Hepatic stellate cell (primary cell): ENCODE measurements at places on chromosomes 4 and X.

DNA sequence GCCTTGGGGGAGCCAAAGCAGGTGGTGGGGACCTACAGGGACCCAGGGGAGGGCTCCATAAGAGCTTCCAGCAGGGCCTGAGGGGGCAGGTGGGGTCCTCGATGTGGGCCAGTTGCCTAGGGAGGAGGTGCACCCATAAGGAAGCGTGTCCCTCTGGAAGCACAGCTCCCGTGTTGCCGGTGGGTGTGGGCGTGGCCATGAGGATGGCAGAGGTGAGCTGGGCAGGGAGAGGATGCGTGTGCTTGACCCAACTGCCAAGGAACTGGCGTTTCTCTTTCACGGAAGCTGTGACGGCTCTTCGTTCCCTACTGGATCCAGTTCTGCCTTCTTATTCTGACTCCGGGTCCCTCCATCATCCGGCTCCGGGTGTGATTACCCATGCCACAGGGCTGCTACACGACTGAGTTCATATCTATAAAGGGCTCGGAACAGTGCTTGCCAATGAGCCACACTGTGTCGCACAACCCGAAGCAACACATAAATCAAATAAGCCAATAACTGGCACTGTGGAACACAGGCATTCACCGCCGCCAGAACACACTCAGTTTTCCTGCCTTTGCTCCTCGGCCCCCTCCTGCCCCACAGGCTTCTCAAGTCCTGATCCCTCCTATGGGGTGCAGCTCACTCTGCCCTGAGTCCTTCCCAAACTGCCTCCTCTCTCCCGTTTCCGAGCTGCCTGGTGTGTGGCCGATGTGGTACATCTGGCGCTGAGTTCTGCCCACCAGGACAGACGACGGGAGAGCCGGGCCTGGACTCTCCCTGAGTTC lies 35.5 kb downstream of the RNF212 start:
- no peak for DNase-seq

- no peak for DNase-seq
Observed at GRCh38 chr4:186554539-186554913, 841 bp downstream of the MTNR1A start.

DNA sequence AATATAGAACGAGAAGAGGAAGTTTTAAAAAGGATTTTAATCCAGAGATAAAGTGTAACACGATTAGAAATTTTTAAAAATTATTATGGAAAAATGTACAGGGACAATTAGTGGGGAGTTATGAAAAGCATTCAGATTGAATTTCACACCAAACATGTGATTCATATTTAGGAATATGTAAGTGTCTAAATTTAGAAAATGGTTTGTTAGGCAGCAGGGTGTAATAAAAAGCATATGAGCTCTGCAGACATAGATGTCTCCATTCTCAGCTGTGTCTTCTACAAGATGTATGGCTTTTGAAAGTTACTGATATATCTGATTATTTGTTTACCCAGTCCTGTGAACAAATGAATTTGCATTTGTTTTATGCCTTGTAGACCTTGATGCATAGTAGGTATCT lies 638.9 kb upstream of the AGA start:
- DNase-seq, result no peak

GRCh38 chr4:6449746-6450369 lies 22.6 kb downstream of the PPP2R2C start:
- DNase-seq, result no peak

- DNase-seq, result no peak
Observed at GRCh38 chr4:119081943-119082342, 53.7 kb upstream of the MYOZ2 start.

DNA sequence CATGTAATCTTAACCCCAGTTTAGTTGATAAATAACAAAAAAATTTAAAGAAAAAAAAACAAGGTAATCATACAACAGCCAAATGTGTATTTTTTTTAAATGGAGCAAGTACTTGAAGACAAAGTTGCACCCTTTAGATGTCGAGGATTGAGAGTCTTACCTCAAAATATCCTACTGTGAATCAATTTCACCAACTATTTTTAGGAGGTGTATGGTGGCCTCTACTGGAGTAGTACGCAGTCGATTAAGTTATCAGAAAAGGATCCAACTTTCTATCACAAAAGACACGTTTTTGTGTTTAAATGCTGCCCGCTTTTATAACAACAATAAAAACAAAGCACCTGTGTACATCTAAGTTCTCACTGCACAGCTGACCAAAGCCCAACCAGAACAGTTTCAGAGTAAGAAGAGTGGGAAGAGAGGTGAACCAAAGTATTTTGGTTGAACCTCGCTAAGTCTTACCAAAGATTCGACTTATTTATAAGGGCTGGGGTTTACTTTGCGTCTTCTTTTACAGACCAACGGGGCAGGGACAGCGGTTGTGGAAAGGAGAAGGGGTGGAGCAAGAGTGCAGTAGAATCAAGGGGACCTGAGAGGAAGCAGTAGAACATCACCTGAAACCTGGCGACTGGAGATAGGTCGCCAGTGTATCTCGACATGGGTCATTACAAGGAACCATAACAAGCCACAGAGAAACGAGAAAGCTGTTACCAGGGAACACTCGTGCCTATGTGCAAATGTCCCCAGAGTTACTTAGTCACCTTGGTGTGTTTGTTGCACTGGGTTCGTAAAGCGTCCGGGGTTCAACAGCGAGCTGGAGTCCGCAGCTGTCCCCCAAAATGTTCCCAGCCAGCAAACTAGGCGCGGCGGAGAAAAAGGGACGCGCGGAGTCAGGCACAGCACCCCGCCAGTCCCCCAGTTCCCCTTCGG lies 1.1 kb downstream of the RPS6KA6 start:
- peak; percentile 2 for DNase-seq

DNA sequence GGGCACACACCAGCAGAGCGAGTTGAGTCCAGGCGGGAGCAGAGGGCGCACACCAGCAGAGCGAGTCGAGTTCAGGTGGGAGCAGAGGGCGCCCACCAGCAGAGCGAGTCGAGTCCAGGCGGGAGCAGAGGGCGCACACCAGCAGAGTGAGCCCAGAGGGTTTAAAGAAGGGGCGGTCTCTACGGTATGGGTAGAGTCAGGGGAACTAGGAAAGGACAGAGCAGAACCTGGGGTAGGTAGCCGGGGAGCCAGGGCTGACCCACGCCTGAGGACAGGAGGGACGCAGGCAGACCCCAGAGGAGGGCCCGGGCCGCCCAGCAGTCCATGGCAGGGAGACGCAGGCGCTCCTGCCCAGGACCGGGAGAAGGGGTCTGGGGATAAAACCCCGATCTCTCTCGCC lies 22.0 kb upstream of the ADRA2C start:
- no peak for DNase-seq

DNA sequence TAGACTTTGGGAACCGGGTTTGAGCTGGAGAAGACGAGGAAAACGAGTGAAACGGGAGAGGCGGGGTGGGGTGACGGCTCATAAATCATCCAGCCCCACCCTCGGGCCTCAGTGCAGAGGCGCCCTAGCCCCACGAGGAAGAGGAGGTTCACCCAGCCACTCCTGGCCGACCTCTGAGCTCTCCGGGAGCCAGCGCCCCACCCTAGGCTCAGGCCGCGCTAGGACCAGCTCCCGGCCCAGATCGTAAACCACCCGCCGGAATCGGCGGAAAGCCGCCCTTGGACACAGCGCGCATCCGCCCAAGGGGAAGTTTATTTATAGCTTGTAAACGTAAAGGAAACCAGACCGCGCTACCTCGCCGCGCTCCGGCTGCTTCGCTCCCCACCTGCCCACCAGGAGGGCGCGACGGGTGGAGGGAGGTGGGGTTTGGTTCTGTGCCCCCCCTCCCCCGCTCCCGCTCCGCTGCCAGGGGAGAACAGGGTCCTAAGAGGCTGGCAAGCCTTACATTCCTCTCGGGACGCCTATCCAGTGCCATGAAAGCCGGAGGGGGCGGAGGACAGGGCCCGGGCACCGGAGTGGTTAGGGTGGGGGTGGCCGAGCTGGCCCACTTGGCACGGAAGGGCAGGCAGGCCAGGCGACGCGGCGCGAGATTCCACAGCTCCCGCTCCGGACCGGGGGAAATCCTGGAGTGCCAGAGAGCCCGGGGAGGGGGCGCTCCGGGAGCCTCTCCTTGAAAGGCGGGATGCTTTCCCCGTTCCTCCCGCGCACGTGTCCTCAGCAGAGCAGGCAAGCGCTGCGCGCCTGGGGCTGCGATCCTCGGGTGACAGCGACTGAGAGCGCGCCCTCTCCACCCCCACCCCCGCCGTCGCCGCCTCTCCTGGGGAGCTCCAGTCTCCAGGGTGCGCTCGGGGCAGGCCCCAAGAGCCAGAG lies 84.2 kb downstream of the BCOR start:
- peak; percentile 44 for DNase-seq

DNA sequence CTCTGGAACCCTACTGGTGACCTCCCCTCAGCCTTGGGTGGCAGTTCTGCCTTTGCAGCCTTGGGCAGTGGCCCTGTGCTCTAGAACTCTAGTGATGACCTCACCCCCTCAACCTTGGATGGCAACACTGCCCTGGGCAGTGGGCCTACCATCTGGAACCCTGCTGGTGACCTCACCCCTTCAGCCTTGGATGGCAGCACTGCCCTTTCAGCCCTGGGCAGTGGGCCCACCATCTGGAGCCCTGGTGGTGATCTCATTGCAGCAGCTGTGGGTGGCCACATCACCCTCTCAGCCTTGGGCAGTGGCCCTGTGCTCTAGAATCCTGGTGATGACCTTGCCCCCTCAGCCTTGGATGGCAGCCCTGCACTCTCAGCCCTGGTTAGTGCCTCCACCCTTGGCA lies 129.3 kb downstream of the RBMX2 start:
- no peak for DNase-seq

GRCh38 chrX:36908801-36909675 lies 99.1 kb upstream of the FAM47C start:
- peak; percentile 6 for DNase-seq

GRCh38 chr4:186569533-186570192 lies 14.3 kb upstream of the MTNR1A start:
- DNase-seq, result no peak

- no peak for DNase-seq
Observed at GRCh38 chr4:133694416-133694815, 507.2 kb downstream of the PABPC4L start.

- DNase-seq, result peak; percentile 37
Observed at GRCh38 chr4:52659722-52660261, 691 bp upstream of the USP46 start.

- peak; percentile 42 for DNase-seq
Observed at GRCh38 chr4:140884431-140885058, 128.4 kb upstream of the TBC1D9 start.

GRCh38 chrX:57422289-57422688 lies 135.8 kb downstream of the FAAH2 start:
- no peak for DNase-seq

- DNase-seq, result no peak
Observed at GRCh38 chr4:53436251-53436650, 58.8 kb downstream of the FIP1L1 start.

- DNase-seq, result no peak
Observed at GRCh38 chr4:2570551-2571222, 34.2 kb downstream of the FAM193A start.

DNA sequence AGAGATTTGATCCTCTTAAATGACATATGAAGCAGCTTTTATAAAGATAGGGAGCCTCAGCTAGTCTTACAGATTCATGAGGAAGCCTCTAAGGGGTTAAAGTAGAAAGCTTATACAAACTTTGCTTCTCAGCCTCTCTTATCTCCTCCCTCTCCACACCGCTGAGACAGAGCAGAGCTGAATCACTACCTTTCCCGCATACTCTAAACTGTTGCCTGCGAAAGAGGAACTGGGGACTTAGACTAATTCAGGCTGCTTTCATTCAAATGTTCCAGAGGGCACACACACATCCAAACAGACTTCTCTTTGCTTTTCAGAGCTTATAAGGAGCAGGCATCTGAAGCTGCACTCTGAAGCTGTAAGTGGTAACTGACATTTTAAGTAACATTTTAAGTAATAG lies at the start of gene SERTM2:
Gene SERTM2, plus strand, starts transcription at position 169 of the 400 bp plus-strand sequence. CDS start 7,213 bp downstream, outside the sequence.
- DNase-seq, result no peak

DNA sequence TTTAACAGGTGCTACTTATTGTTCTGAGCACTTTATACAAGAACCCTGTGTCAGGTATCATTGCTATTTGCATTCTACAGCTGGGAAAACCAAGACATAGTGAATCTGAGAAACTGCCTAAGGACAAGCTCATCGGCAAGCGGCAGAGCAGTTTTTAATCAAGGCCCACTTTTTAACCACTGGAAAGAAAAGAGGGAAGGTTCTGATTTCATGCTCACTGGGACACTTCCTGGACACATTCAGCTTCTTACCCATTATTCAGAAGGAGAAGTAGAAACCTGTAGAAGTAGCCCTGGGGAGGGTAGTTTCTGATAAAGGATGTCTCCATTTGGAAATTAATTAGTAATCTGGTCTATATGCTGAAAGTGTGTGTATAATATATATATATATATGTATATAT lies 2.5 kb upstream of the LNX1 start:
- no peak for DNase-seq

- DNase-seq, result no peak
Observed at GRCh38 chrX:16191605-16192004, 24.3 kb downstream of the MAGEB17 start.

DNA sequence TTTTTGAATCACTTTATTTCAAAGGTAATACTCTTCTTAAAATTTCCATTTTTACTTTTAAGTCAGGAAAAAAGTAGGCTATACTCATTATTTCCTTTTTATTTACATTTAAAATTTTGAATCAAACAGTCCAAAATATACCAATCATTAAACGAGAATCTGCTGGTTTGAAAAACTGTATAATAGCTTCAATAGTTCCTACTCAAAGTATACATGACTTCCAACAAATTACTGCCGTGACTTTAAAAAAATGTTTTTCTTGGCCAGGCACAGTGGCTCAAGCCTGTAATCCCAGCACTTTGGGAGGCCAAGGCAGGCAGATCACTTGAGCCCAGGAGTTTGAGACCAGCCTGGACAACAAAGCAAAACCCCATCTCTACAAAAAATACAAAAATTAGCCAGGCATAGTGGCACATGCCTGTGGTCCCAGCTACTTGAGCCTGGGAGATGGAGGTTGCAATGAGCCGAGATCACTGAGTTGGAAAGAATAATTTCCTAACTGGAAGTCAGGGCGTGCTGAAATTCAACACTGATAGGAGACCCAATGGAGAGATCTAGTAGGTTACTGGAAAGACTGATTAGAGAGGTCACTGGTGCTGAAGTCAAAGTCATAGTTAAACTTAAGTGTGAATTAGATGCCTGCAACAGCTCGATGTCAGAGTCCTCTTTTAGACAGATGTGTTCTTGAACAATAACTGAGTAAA lies 9.0 kb downstream of the KLHL8 start:
- no peak for DNase-seq

DNA sequence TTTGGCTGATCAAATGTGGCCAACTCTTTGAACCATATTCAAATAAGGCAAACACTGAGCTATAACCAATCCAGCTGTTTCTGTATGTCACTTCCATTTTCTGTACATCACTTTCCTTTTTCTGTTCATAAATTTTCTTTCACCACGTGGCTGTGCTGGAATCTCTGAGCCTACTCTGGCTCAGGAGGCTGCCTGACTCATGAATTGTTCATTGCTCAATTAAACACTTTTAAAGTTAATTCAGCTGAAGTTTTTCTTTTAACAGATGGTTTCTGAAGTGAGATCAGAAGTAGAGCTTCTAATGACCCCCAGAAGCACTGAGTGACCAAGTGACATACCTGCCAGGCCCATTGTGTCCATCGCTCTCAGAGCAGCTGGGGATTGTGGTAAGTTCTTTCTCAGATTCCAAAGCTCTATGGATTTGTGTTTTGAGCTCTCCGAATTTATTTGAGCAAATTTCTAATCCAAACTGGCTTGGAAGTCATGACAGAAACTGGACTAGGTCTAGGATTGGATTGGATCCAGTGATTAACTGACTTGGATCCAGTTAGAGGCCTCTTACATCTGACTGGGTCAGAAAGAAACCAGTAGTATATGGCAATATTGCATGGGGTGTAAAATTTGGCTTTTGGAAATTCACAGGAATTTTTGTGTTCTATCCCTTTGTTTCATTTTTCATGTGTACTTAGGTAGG lies 121.2 kb upstream of the BANK1 start:
- DNase-seq, result no peak

GRCh38 chr4:174593701-174594100 lies 71.4 kb upstream of the HPGD start:
- no peak for DNase-seq
